Left ventricle myocardium superior (tissue), 1 donor: ENCODE measurements at places on chromosomes 3 and 15. TPM values are rescaled to one million over a fixed set of nuclear protein-coding genes. Genes with fewer than 3 reads are reported as not detected.

ACSBG1 gene
- total RNA-seq = 0.05 TPM

ZNF385D gene
- total RNA-seq = 2.8 TPM

KAT2B gene
- 111 TPM for total RNA-seq

CD96 gene
- total RNA-seq = 0.32 TPM

PGBD4 gene
- total RNA-seq = 1.7 TPM

ZNF662 gene
- 3.1 TPM for total RNA-seq

GPR27 gene
- 4.4 TPM for total RNA-seq

CCR8 gene
- not detected for total RNA-seq
